Amniotic stem cell (primary cell): ENCODE measurements at places on chromosomes 3 and 15.

DNA sequence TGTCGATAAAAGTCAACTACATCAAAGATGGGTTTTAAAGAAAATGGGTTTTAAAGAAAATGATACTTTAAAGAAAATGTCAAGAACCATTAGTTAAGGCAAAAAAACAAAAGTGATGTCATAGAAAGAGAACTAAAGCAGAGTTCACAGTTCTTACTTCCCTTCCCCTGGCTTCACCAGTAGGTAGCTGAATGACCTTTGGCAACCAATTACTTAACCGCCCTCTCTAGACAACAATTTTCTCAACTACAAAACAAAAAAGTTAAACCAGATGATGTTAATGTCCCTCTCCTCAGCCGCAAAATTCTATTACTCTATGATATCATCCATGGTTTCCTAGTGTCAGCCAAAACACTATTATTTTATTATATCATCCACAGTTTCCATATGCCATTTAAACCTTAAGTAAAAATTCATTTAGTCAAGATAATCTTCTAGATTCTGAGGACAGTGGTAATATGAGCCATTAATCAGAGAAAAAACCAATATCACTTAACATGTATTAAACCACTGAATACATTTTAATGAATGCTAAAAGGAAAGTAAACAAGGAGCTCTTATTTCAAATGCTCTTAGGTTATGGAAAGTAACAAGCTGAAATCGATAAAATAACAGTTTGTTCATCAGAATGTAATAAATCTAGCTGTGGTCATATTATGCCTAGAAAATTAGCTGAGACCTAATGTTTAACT lies 13.1 kb downstream of the RYK start:
- no peak for DNase-seq

- DNase-seq: no peak
These were observed 3.0 kb downstream of the PLA1A start for GRCh38 chr3:119600732-119601131.

- no peak for DNase-seq
These were observed 97.8 kb downstream of the DAPK2 start for GRCh38 chr15:63948436-63948835.

GRCh38 chr15:81314378-81314777 lies 9.6 kb downstream of the STARD5 start:
- no peak for DNase-seq

- no peak for DNase-seq
These were observed 470.9 kb upstream of the CDIN1 start for GRCh38 chr15:36108541-36108940.

DNA sequence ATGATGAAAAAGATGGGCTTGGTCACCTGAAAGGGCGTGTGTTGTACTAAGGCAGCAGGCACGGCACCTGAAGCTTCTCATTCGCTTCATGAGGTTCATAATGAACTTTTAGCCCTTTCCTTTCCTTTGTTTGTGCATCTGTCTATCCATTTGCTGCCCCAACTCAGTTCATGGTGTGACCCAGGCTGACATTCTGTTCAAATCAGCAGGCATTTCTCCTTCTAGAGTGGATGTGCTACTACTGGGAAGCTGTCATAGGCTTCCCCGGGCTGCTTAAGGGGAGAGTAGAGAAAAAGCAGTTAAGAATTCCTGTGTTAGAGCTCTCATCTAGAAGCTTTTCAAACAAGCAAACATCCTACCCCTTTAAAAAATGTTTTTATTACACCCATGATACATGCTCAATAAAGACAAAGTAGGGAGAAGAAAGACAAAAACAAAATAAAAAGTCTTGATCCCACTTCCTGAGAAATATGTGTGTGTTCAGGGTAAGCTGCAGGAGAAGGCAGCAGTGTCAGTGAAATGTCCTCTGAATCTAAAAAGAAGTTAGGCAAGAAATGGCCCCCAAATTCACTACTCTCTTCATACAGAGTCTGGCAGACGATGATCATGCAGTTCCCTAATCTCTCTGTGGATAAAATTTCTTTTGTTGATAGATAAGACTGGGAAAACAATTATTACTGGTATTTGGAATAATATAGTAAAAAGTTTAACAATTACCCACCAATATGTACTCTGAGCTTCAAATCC lies 136.9 kb upstream of the PFN2 start:
- no peak for DNase-seq

- no peak for DNase-seq
These were observed 155.6 kb downstream of the LRRC28 start for GRCh38 chr15:99406716-99407487.

DNA sequence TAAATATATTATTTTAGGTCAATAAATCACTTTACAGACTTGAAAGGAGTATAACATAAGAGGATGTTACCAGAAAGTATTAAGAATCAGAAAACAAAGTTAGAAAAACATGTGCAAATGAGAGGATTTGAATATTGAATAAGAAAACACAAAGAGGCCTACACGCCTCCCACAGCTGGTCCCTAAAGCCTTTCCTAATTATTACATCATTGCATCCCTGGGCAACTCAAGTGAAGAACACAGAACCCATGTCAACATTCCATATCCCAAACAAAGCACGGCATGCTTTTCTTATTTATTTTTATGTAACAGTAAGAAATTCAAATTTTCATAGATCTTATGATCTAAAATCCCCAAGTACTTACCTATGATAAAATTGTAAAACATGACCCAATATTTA lies 61.2 kb downstream of the HERC1 start:
- DNase-seq: no peak

- DNase-seq: no peak
These were observed 67.8 kb upstream of the ZBED2 start for GRCh38 chr3:111662907-111663306.
